ENCODE measurements at places on chromosomes 5 and 9. TPM values are rescaled to one million over a fixed set of nuclear protein-coding genes. Genes with fewer than 3 reads are reported as not detected.

LCN9 gene
- 0.44 TPM for total RNA-seq

CNTNAP3B gene
- total RNA-seq, result 2.0 TPM

CLIC3 gene
- not detected for total RNA-seq

NUTM2G gene
- total RNA-seq, result 0.07 TPM

LEAP2 gene
- total RNA-seq, result 0.94 TPM

PCDHGA10 gene
- total RNA-seq, result 0.35 TPM

ANKRD18A gene
- 0.35 TPM for total RNA-seq

CDKN2B gene
- not detected for total RNA-seq

All from H7 (cell line).